ENCODE measurements at places on chromosomes 7 and 10.

- peak; percentile 88 for DNase-seq
Measured at GRCh38 chr10:10830293-10830986, 187.2 kb upstream of the CELF2 start.

DNA sequence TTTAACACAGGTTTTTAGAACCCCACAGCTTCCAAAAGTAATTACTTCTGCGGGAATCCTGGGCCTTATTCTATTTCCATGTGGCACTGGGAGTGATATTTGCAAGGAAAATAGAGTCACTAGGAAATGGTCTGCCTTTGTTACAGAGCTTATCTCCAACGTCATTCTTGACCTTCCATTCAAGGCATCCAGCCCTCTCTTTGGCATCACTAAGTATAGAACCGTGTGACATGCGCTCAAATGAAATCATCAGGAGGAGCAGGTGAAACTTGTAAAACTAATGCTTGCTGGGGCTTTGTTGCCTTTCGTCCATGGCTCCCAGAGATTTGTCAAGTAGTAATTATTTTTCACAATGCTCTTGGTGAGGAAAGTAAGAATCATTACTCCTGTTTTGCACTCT lies 73.4 kb downstream of the PAPSS2 start:
- no peak for DNase-seq

DNA sequence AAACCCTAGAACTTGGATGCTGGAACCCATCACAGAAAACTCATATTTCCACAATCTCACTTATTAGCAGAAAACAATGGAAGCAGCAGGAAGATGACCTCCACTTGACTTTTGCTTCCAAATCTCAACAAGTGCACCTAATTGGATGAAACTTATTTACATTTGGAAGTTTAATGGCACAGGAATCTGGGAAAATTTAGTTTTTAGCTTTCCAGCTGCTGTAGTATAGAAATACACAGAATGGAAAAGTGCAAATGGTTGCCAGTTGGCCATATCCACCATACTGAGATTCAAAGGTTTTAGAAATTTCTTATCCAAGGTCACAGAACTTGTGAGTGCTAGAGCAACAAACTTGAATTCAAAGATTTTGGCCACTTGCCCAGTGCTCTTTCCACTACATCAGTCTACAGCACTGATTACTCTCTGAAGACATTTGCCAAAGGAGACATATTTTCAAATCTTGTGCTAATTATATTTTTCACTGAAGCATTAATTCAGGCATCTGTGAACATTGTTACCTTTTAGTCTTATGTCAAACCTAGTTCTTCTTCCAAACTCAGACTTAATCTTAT lies 9.3 kb upstream of the AHR start:
- peak; percentile 65 for DNase-seq

GRCh38 chr10:112407696-112408095 lies 33.8 kb downstream of the ACSL5 start:
- DNase-seq = no peak

DNA sequence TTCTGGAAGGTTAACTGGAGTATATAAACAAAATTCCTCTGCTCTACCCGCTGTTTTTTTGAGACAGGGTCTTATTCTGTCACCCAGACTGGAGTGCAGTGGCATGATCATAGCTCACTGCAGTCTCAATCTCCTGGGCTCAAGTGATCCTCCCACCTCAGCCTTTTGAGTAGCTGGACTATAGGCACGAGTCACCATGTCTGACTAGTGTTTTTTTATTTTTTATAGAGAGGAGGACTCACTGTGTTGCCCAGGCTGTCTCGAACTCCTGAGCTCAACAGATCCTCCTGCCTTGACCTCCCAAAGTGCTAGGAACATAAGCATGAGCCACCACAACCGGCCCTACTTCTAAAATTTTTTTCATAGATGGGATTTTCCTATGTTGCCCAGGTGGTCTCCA lies 2.2 kb downstream of the RAB18 start:
- DNase-seq = no peak

DNA sequence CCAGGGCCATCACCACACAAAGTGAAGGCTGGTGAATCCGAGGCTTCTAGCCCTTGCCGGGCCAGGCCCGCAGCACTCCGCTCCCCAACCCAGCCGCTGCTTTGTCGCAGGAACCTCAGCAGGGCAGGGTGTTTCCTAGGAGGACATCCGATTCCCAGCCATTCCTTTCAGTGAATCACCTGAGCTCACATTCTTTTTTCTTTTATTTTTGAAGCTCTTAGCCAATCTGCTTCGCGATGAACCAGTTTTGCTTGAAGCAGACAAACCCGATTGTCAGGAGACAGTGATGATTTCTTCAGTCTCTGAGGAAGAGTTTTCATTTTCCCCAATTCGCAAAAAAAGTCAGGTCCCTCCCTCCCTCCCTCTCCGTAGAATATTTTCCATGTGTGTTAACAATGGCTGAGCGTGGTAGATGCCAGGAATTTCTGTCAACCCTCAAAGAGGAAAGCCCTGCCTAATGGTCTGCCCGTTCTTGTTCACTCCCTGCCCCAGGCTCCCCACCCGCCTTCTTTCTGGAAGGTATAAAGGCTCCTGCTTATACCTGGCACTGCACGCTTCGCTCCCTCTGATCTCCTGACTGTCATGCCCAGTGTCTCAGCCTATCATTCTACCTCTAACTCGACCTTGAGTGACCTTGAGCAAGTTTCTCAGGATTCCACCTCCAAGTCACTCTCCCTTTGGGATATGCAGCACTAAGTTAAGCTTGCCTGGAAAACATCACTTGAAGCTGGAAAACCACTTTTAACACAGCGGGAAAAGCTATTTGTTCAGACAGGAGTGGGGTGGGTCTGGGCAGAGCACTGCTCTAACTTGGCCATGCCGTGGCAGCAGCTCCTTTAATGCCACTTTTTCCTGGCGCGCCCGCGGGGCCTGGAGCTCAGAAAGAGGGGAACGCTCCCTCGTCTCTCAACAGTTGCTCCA lies 35.1 kb downstream of the EGFR start:
- peak; percentile 56 for DNase-seq

DNA sequence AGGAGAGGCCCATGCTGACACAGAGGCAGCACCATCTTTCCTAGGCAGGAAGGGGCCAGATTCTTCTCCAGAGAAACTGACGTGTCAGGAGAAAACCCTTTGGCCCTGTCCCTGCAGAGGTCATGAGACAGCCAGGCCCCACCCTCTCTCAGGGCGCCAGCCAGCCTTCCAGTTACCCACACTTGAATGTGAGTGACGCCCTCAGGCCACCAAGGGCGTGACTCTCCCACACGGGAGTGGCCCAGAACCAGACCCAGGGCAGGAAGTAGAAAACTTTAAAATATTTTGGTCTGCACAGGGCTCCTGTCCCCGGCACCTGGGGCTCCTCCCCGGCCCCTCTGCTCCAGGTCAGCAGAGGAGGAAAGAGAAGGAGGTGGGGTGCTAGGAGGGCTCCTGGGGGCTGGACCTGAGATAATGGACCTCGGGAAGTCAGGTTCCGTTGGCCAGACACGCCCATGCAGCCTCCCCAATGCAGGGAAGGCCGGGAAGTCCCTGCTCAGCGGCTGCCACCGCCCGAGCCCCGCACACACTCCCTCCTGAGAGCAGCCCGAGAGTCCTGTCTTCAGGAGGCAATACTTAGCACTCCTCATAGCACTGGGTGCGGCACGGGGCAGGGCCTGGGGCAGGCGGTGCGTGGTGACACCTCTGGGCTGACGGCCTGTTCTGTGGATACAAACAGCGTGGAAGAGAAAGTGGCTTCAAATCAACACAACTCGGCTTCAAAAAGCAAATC lies 67.0 kb upstream of the CFAP46 start:
- no peak for DNase-seq

GRCh38 chr10:23046027-23046426 lies 49.4 kb upstream of the MSRB2 start:
- DNase-seq = no peak

GRCh38 chr7:153354071-153354470 lies 594.5 kb downstream of the ACTR3B start:
- DNase-seq = no peak

GRCh38 chr10:96919785-96920430 lies 87.8 kb downstream of the LCOR start:
- no peak for DNase-seq

- no peak for DNase-seq
Measured at GRCh38 chr7:23228412-23228811, 18.2 kb upstream of the GPNMB start.

GRCh38 chr10:6737758-6738111 lies 157.7 kb upstream of the PRKCQ start:
- no peak for DNase-seq

- no peak for DNase-seq
Measured at GRCh38 chr10:80660736-80661135, 123.0 kb downstream of the SH2D4B start.

DNA sequence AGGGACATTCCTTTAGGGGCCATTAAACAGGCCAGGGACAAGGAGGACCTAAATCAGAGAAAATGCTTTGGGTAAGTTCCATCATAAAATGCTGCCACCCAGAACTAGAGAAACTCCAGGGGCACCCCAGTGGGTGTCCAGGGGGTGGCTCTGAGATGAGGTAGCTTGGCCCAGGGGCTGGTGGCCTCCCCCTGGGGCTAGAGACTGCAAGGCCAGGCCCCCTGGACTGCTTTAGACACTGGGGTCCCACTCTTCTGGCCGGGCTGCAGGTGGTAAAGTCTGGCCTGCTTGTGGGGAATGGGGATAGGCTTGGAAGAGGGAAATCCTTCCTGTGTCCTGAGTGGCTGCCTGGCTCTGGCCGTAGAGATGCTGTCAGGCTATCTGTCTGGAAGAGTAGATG lies 169.6 kb upstream of the PODXL start:
- no peak for DNase-seq

GRCh38 chr10:24115403-24115802 lies 93.5 kb upstream of the KIAA1217 start:
- DNase-seq = no peak

GRCh38 chr7:129134356-129134987 lies 10.0 kb upstream of the TSPAN33 start:
- no peak for DNase-seq

DNA sequence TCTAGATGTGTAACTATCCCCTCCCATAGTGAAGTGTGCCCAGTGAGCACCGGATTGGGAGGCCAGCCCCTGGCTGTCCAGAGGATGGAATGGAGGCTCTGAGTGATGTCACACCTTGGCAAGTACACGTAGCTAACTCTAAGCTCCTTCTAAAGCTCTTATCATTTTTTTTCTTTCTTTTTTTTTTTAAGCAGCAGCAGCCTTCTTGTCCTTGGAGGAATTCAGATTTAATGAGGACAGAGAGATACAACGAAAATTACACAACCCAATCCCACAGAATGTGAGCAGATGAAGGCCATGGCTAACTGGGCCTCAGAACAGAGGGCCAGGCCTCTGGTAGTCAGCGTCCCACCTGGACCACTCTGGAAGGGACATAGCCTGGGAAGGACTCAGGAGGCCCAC lies 11.3 kb downstream of the TNS3 start:
- DNase-seq = peak; percentile 57

DNA sequence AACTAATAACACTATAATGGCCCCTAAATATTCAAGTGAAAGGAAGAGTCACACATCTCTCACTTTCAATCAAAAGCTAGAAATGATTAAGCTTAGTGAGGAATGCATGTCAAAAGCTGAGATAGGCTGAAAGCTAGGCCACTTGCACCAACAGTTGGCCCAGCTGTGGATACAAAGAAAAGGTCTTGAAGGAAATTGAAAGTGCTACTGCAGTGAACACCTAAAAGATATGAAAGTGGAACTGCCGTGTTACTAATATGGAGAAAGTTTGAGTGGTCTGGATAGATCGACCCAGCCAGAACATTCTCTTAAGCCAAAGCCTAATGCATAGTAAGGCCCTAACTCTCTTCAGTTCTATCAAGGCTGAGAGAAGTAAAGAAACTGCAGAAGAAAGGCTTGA lies 12.1 kb upstream of the SNX13 start:
- DNase-seq = no peak

DNA sequence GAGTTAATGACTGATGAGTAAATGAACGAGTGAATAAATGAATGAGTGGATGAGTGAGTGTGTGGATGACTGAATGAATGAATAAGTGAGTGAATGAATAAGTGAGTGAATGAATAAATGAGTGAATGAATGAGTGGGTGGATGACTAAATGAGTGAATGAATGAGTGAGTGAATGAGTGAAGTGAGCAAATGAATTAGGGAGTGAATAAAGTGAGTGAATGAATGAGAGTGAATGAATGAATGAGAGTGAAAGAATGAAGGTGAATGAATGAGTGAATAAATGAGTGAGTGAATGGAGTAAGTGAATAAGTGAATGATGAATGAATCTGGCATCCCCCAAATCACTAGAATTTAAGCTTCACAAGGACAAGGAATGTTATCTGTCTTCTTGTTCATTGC lies 1253.0 kb downstream of the TYW1 start:
- DNase-seq = no peak

- no peak for DNase-seq
Measured at GRCh38 chr7:158018971-158019645, 568.5 kb downstream of the PTPRN2 start.

GRCh38 chr10:125054669-125055268 lies 105.6 kb downstream of the CTBP2 start:
- DNase-seq = peak; percentile 61

- DNase-seq = no peak
Measured at GRCh38 chr10:132524443-132525285, 12.9 kb upstream of the INPP5A start.

DNA sequence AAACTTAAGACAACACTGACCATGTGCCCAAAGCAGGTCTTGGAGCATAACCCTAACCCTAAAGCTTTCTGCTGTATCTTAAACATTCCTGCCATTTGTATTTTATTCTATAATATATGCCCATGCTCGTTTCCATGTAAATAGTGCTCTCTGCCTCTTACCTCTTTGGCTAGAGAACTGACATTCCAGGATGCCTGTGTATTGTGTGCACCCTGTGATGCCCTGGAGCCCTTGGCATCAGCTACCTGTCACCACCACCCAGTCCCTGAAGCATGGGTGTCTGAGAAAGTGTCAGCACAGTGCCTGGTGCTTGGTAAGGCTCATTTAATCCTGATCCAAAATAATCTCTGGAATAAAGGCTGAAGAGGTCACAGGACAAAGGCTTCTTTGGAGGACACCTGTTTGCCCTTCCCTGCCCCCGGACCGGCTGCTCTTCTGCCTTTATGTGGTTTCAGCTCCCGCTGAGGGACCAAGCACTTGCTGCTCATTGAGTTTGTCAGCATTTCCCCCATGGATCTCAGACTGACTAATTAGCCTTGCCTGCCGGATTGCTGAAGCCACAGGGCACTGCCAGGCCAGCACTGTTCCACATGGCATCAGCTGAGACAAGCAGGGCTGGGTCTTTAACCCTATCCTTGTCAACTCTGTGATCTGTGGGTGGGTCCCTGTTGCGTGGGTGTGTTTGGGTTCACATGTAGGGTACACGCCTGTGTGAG lies 139.1 kb upstream of the SORCS3 start:
- no peak for DNase-seq

DNA sequence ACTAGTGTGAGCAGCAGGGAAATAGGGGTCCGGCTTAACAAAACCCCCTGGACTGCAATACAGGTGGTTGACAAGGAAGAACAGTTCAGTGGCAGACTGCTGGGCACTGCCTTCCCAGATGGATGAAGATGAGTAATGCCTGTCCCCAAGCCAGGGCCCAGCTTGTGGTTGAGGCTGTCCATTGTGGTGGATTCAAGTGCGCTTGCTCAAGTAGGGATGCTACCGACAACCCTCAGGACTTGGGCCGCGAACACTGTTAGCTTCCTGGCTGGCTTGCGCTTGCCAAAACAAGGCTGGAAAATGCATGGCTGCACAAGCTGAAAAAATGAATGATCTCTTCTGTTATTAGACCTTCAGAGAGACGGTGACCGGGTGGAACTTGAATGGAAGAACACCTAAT lies 116.1 kb upstream of the ACBD5 start:
- DNase-seq = no peak

GRCh38 chr7:31100445-31100844 lies 48.3 kb downstream of the ADCYAP1R1 start:
- no peak for DNase-seq
